ENCODE measurements at places on chromosomes 5 and 9. TPM values are rescaled to one million over a fixed set of nuclear protein-coding genes. Genes with fewer than 3 reads are reported as not detected.

- DNase-seq, result no peak
Measured at GRCh38 chr5:153372425-153373129, 117.9 kb upstream of the GRIA1 start.

DNA sequence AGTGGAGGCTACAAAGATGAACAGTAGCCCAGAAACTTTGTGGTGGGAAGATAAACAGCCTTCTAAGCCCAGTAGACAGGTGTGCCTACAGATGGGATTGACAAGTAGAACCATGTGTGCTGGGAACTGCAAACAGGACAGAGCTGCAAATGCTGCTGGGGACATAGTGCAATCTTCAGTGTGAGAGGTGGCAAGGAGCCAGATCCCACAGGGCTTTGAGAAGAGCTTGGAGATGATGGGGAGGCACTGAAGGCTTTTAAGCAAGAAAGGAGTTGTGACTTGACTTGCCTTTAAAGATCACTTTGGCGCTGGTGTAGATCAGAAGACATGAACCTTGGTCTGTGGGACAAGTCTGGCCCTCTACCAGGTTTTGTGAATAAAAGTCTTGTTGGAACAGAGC, 675.2 kb downstream of the ACTL7B start:
- no peak for DNase-seq

GRCh38 chr9:68672625-68673024, 32.4 kb upstream of the PIP5K1B start:
- no peak for DNase-seq

GRCh38 chr5:21810737-21811316, 1042.3 kb downstream of the CDH12 start:
- no peak for DNase-seq

DNA sequence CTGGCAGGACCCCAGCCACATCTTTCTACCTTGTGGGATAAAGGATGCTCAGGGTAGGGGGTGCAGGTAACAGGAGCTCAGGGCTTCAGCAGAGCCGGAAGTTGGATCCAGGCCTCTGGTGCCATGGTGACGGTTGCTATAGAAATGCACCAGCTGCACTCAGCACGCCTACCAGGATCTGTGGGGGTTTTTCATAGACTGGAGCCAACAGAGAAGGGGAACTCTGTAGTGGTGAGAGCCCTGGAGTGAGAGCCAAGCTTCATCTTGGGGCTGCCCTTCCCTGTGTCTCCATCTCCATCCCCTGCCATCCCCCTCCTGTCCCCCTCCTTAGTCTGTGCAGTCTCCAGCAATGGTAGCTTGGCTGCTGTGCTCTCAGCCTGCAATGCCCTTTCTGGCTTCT, 27.5 kb upstream of the BOD1 start:
- peak; percentile 91 for DNase-seq

DNA sequence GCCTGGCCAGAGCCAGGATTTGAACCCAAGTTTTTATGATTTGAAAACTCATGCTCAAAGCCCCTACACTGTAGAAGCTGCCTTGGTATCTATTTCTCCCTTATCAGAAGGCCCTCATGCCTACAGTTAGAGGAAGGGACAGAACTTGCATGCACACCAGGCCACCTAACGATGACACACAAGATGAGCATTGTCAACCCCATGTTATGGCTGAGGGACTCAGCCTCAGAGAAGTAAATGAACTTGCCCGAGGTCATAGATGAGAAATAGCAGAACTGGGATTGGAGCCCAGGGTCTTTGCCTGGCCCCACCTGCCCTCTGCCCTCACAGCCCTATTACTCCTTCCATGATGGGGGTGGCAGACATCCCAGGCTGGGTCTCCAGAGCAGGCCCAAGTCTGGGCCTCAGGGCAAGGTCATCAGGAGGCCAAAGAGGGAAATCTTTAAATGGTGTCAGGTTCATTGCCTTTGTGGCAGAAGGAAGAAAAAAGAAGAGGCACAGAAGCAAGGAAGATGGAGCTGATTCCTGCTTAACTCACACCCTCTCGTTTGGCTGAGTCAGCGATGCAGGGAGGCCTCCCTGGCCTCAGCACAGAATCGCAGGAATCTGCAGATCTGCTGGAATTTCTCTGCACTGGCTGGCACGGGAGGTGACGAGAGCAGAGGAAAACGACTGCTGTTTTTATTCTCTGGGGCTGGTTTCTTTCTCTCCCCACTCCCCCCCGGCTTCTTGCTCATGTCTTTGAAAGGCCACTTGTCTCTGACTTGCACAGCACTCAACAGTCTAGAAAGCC, 20.6 kb upstream of the CRB2 start:
- DNase-seq, result no peak

DNA sequence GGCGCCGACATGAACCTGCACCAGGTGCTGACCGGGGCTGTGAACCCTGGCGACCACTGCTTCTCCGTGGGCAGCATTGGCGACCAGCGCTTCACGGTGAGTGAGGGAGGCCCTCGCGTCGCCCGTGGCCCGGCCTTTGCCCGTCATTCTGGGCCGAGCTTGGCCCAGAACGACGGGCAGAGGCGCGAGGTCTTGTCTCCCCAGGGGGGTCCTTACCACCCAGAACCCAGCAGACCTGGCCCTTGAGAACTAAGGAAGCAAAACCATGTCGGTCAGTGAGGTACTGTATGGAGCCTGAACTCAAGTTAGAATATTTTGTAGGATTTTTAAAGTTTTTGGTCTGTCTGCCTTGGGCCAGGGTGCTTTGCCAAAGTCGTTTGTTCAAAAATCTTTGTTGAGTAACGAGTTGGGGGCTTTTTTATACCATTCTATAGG, 691 bp downstream of the DMXL1 start:
- DNase-seq, result no peak

DNA sequence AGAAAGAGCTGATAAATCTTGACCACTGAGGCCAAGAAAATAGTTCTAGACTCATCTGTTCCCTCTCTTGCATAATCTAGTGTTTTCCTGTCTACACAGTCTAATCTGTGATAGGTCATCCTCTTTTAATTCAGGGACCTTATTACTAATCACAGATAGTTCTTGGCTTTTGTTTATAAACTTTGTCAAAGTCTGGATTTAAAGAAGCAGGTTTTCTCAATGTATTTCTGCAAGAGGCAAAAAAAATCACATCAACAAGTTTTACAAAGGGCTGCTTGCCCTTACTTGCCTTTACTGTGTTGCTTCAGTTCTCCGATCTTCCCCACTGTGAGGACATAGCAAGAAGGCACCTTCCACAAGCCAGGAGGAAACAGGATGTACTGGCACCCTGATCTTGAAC, 43.9 kb upstream of the MTAP start:
- DNase-seq, result no peak

GRCh38 chr9:121684381-121685145, 33.1 kb downstream of the DAB2IP start:
- DNase-seq, result peak; percentile 95

DNA sequence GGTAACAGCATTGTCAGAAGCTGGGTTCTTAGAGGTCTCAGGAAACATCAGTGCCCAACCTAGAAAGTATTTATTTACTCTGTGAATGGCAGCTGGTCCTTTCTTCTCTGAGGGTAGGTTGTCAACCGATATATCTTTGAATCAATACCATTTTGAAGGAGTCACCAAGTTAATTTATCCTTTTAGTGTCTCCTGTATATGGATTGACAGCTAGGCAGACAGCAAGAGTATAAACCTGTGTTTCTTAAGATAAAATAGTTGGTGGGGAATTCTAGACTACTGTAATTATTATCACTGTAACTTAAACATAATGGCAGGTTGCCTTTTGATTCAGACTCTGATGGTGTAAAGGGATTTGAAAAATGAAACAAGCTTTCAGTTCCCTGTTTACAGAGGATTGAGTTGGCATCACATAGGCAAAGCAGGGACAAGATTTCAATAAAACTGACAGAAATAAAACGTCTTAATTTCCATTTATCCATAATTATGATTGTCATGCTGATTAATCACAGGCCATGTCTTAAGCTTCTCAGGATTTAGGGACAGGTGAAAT, 190.8 kb upstream of the HAPLN1 start:
- no peak for DNase-seq

- no peak for DNase-seq
Measured at GRCh38 chr9:102499468-102499867, 495.7 kb upstream of the CYLC2 start.

DNA sequence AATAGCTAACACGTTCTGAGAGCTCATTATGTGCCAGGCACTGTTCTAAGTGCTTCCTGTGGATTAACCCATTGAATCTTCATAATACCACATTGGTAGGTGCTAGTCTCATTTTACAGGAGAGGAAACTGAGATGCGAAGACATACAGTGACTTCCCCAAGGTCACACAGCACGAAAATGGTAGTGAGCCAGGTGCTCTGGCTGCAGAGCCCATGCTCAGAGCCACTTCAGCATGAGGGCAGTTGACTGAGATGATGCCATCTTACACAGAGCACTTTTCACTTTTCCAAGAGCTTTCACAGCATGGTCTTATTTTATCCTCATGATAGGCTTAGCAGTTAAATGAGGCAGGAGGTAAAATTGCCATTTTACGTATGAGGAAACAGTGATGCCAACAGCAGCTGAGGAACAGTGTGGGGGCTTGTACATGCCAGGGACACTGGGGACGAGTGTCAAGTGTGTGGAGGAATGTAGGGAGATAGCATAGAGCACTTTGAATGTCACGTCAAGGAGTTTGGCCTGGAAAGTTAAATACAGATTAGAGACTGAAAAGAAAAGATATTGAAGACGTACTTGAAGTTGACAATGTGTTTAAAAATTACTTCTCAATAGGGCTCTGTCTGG, 180.0 kb downstream of the KIF4B start:
- DNase-seq, result no peak

DNA sequence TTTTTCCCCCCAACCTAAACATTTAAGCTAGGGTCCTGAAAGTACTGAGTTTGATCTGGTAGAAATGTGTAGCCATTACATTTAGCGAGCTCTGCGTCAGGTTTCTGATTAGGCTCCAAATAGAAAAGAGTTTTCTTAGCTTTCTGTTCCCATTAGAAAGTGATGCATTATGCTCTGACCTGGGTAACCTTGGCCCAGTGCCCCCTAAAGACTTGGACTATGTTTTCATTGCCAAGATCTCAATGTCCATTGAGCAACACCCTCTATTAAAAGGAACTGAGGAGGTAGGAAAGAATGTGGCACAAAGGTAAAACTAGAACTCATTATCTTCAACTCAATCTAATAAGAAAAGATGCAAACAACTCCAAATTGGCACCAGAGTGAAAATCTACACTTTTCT, 358.9 kb upstream of the PCSK5 start:
- DNase-seq, result no peak

- DNase-seq, result no peak
Measured at GRCh38 chr9:88216126-88216995, 78.1 kb upstream of the SPATA31C2 start.

GRCh38 chr5:75603371-75603770, 7.9 kb upstream of the ANKDD1B start:
- no peak for DNase-seq

- no peak for DNase-seq
Measured at GRCh38 chr9:25212361-25212760, 465.9 kb downstream of the TUSC1 start.

- DNase-seq, result no peak
Measured at GRCh38 chr5:115028557-115028956, 141.2 kb downstream of the TRIM36 start.

DNA sequence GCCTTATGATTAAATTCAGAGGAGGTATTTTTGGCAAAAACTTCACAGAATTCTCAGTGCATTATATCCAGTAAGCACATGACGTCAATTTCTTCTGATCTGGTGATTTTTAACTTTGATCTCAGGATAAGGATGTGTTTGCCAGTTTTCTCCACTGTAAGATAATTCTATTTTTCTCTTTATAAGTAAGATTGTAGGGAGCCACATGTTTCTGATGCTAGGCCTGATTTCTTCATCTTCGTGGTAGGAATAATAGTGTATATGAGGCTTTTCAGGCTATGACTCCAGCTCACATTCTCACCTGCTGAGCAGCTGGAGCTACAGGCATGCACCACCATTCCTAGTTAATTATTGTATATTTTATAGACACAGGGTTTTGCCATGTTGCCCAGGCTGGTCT, 32.1 kb upstream of the LMNB1 start:
- DNase-seq, result no peak

GRCh38 chr9:25121811-25122210, 556.4 kb downstream of the TUSC1 start:
- DNase-seq, result no peak

DNA sequence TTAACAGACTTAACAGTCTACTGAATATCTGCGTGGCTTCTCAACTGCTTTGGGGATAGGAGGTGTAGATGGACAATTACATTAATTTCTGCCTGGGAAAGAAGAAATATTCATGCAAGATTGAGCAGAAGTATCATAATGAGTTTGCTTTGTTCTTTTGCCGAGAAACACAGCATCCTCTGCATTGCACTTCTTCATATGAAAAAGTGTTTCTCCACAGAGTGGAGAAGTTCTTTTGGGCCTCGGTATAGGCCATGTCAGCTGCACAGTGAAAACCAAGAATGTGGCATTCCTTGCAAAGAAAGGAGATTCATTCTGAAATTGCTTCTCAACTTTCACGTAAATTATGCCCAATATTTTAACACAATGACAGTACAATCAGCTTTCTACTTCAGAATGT, 17.6 kb upstream of the SNX2 start:
- no peak for DNase-seq

The LVRN gene
- total RNA-seq, result 1.2 TPM

The IFNB1 gene
- not detected for total RNA-seq

The ZNF883 gene
- total RNA-seq, result 0.21 TPM

The DOCK8 gene
- 0.41 TPM for total RNA-seq

The PCDHGA11 gene
- total RNA-seq, result 0.21 TPM

The ANXA2R gene
- total RNA-seq, result 0.83 TPM

The ADAMTS19 gene
- total RNA-seq, result 26.3 TPM

The MORN5 gene
- total RNA-seq, result not detected

The CSF1R gene
- not detected for total RNA-seq

The SPATA31E1 gene
- total RNA-seq, result 0.07 TPM

The WHRN gene
- total RNA-seq, result 10.6 TPM

The ORM2 gene
- 2.2 TPM for total RNA-seq

The ZDHHC11B gene
- total RNA-seq, result 0.07 TPM

The SH3PXD2B gene
- total RNA-seq, result 36.7 TPM

The EXOSC3 gene
- total RNA-seq, result 82.8 TPM

The ABCA2 gene
- total RNA-seq, result 6.8 TPM

The PCDHGA6 gene
- total RNA-seq, result not detected

Data from H7 (cell line).